ENCODE measurements at places on chromosomes 7 and 10.

- no peak for DNase-seq
These were observed 93.4 kb downstream of the DOCK4 start for GRCh38 chr7:112112822-112113255.

GRCh38 chr10:895324-895723 lies 36.2 kb downstream of the LARP4B start:
- DNase-seq: no peak

DNA sequence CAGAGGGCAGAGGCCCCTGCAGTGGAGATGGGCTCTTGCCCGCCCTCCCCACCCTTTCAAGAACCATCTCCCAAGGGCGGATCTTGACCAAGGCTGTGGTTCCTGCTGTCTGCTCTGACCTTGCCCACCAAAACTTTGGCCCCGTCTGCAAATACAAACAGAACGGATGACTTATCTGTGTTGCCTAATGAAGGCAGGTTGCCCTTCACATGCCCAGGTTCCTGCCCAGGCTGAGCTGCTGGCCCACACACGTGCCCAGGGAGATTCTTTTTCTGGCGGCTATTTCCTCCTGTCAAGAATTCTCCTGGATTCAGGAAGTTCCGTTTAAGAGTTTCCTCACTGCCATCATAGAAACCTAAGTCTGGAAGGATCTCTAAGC lies 78.3 kb downstream of the PROSER2 start:
- DNase-seq: no peak

- DNase-seq: no peak
These were observed 110.3 kb upstream of the SP8 start for GRCh38 chr7:20896996-20897395.

- DNase-seq: no peak
These were observed 19.2 kb downstream of the PDK4 start for GRCh38 chr7:95577137-95577536.

DNA sequence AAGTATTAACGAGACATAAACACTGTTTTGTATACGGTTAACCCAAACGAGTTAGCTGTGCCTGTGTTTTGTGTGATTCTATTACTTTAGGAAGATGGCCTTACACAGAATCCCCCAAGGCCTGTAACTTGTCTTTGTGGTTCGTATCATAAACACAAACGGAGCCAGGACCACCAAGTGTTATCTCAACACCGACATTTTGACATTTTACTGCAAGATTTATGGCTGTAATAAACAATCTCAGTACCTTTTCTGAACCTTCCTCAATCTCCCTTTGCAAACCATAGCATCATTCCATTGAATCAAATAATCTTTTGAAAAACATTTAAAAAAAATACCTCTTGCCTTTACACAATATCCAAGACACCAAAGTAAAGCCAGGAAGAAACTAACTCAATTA lies 2.4 kb upstream of the HOXA4 start:
- no peak for DNase-seq

- no peak for DNase-seq
These were observed 74.8 kb downstream of the ZRANB1 start for GRCh38 chr10:125016611-125017202.

DNA sequence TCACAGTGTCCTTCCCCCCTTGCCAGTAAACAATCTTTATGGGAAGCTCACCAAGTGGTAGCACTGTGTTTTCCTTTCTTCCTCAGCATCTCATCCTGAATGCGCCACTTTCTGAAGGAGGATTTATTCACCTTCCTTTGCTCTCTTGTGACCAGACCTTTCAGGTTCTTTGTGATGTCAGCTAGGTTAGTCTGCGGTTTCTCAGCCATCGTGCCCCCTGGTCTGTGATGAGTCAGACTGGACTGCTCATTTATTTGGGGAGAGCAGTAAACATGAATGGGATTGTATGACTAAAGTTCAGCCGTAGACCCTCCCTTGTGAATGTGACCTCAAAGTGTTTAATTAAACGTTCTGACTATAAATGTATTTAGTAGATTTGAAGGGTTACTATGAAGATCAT lies 235.1 kb upstream of the CELF2 start:
- DNase-seq: no peak

DNA sequence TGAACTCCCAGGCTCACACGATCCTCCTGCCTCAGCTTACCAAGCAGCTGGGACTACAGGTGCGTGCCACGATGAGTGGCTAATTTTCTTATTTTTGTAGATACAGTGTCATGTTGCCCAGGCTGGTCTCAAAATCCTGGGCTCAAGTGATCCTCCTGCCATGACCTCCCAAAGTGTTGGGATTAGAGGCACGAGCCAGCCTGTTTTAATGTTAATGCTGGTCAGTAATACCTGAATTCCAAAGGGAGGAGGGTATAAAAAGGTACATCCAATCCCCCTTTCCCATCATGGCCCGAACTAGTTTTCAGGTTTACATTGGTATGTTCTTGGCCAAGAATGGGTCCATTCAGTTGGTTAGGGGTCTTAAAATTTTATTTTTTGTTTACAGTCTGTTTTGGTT lies 329.1 kb downstream of the PARD3 start:
- no peak for DNase-seq

DNA sequence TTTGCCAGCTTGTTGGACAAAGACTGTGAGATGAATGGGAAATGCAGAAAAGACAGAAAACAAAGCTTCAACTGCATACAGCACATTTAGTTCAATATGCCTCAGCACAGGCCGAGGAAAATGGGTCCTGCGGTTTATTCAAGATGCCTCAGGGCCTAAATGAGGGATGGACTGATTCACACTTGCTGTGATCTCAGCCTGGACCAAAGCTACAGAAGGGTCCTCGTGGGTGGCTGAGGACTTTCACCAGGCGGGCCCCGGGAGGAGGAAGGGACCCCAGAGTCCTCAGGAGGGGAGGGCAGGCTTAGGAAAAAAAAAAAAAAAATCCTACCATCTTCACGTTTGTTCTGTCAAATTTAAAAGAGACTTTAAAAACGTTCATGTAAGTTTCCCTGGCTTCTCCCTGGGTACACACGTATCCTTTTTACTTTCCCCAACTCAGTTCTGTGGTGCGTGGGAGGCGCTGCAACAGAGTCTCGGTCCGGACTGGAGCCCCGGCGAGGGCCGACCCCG lies 624 bp upstream of the ZNF783 start:
- no peak for DNase-seq

- peak; percentile 51 for DNase-seq
These were observed 364.8 kb downstream of the SFMBT2 start for GRCh38 chr10:7045891-7046599.

GRCh38 chr7:50940621-50941020 lies 157.9 kb upstream of the GRB10 start:
- DNase-seq: no peak

GRCh38 chr10:127537924-127538323 lies 11.2 kb upstream of the NPS start:
- no peak for DNase-seq

DNA sequence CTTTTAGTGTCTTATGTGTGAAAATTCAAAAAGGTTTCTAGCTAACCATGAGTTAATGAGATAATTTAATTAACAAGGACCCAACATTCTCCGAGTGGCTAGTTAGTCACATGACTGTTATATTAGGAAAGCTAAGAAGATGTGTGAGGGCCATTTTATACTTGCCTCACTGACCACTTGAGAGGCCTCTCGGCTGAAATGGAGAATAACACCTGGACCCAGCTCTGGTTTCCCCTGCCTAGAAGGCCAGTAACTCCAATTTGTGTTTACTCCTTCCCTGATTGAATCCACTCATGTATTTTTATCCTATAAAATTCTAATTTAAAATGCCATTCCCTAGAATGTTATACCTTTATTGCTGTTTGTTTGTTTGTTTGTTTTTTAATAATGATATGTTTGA lies 1091.2 kb downstream of the KCNMA1 start:
- no peak for DNase-seq
